Brain pericyte (primary cell): ENCODE measurements at places on chromosomes 1 and 21.

GRCh38 chr1:99771513-99771918 lies 5.1 kb upstream of the FRRS1 start:
- DNase-seq = no peak

DNA sequence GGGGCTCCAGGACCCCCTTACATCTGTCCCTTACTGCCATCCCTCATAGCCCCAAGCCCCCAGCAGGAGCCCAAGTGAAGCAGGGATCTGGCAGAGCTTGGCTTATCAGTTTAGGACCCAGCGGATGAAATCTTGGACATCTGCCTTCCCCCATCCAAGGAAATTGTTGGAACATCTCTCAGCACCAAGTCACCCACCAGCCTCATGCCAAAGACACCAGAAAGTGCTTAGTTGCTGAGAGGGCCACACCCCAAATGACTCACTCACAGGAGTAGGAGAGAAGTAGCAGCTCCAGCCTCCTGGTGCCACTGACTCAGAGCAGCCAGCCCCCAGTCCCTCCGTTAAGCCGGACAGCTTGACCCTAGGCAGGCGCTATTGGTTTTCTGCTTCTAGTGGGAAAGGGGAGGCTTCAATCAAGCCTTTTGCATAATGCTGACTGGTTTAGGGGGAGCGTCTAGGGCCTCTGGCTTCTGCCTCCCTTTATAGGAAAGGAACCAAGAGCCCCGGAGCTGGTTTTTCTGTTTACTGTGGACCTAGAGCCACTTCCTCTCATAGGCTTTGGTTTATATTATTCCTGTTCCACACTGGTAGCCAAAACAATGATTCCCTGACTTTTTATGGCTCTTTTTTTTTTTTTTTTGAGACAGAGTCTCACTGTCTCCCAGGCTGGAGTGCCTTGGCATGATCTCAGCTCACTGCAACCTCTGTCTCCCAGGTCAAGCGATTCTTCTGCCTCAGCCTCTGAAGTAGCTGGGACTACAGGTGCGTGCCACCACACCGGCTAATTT lies 114.2 kb upstream of the IPO9 start:
- peak; percentile 90 for DNase-seq

DNA sequence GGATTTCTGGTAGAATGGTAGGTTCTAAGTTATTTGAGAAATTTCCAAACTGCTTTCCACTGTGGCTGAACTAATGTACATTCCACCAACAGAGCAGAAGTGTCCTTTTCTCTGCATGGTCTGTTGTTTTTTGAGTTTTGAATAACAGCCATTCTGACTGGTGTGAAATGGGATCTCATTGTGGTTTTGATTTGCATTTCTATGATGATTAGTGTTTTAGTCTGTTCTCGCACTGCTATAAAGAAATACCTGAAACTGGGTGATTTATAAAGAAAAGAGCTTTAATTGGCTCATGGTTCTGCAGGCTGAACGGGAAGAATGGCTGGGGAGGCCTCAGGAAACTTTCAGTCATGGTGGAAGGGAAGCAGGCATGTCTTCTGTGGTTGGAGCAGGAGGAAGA lies 80.3 kb downstream of the SDCCAG8 start:
- no peak for DNase-seq

DNA sequence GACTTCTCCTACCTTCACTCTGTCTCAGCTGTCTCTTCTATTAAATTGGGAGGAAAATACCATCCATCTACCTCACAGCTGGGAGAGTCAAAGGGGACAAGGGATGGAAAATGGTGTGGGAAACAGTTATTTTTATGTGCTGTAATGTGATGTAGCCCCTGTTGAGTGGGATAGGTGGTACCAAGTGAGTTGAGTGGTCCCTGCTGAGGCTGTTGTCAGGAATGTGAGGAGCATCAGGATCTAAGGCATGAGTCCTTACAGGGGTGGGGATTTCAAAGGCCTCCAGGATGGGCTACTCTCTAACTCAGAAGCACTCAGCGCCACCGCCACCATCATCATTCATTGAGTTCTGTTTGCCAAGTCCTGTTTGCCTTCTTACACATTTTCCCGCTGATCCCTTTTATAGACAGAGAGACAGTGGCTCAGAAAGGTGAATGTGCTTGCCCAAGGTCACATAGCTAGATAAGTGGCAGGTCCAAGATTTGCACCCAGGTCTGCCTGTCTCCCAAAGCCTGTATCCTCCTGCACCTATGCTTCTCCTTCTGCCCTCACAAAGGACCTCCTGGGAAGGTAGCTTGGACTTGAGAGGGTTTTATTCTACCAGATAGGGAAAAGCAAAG lies 4.6 kb upstream of the ID3 start:
- no peak for DNase-seq

- DNase-seq = peak; percentile 13
These were observed 627.4 kb downstream of the LMO4 start for GRCh38 chr1:87956072-87956471.

DNA sequence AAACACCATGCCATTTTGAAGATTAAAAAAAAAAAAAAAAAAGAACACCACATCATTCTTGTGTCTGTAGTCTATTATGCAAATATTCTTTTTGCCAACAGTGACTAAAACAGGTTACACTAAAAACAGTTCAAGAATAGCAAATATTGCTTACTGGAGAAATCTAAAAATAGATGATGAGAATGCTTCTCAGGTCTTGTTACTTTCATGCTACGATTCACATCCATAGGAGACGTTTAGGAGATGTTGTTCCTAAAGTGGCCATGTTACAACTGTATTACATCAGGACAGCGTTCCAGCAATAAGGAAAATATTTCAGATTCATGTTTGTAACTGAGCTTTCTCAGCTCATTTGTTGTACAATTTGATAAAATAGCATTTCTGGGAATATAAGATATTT lies 32.3 kb downstream of the RAB3GAP2 start:
- no peak for DNase-seq

DNA sequence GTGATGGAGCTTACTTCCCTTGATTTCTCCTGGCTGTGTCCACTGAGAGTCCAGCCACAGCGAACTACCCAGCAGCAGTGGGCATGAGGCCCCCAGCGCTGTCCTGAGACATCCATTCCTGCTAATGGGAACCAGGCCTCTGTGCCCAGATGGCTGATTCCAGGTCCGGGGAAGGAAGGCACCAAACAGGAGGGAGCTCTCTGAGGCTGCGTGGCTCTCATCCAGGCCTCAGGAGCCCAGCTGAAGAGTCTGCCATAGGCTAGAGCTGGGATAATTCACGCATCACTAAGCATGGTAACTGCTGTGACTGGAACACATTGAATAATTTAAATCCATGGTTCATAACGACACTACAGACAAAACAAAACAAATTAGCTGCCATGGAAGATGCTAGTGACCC lies 24.7 kb upstream of the LRRC47 start:
- no peak for DNase-seq

GRCh38 chr1:170410401-170411166 lies 121.4 kb upstream of the GORAB start:
- DNase-seq = peak; percentile 10

- no peak for DNase-seq
These were observed 364.5 kb upstream of the CAMK1G start for GRCh38 chr1:209218981-209219380.

DNA sequence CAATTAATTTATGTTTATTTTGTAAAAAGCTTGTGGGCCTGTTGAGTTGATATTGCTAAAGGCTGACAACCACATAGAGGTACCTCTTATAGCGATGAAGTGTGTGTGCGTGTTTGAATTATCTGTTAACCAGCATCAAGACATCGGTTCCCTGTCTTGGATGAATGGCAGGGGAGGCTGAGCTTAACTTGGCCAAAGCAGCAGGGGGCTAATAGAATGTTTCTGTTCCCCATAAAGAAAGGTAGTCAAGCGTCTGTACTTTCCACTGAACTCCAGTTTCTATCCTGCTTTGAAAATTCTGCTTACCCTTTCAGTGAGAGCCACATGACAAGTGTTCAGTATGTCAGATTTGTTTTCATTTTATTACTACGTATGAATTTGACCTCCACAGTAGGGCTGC lies 63.0 kb downstream of the ROR1 start:
- no peak for DNase-seq

DNA sequence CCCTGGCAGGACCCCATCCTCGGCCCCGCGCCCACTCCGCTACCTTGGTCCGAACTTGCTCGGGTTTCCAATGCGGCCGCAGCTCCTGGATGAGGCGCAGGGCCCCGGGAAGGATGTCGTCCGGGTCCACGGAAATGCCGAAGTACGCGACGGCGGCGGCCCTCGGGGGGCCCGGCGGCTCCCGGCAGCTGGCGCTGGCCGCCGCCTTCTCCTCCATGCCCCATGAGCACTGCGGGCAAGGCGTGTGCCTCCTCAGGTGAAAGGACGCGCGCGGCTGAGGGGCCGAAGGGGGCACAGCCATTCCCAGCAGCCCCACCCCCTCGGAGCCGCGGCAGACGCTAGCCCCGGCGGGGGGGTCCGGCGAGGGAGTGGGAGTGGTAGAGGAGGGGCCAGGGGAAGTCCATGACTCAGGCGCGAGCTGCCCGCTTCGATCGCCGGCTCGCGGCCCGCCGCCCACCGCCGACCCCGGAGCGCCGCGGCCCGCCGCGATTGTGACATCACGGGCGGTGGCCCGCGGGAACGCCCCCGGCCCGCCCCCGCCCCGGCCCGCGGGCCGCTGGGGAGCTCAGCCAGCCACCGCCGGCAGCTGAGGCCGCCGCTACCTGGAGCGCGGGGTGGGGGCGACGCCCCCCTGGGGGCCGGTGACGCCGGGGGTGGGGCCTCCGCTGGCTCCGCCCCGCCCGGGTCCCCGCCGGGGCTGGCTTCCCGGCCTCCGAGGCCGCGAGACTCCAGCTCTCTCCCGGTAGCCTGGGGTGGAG lies at the start of gene ETNK2:
Gene ETNK2 (minus strand): TSS at position 493 of the 758 bp plus-strand sequence. CDS start 192 bp downstream, at position 301.
- no peak for DNase-seq

DNA sequence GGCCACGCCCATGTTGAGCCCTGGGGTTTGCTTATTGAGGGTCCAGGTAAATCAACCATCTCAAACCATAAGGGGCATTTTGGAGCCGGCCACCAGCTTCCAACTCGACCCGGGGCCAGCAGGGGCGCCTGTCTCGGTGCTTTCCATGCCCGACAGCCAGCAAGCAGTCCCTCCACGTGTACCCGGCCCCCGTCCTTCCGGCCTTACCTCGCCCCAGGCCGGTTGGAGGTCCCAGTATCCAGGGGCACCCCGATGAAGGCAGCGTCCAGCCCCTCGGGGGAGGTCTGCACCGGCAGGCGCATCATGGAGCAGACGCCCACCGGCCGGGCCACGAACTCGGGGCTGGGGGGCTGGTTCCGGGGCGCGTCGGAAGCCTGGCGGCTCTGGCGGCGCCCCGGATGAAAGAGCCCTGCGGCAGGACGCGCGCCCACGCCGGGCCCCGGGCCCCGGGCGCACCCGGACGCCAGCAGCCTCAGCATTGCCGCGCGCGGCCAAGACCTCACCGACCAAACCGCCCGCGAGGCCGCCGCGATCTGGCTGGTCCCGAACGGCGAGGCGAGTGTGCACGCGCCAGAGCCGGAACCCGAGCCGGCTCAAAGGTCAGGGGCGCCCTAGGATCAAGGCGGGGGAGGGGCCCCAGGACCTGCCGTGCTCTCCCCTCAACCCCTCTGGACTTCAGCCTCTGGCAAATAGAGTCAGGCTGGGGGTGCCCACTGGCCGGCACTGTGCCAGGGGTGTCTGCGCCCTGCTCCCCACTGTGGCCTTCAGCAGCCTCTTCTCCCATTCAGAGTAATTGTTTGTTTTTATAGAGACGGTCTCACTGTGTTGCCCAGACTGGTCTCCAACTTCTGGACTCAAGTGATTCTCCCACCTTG lies at the start of gene AGMAT:
Gene AGMAT (minus strand): TSS at position 563 of the 875 bp plus-strand sequence. CDS start 84 bp downstream, at position 479.
- DNase-seq = no peak

DNA sequence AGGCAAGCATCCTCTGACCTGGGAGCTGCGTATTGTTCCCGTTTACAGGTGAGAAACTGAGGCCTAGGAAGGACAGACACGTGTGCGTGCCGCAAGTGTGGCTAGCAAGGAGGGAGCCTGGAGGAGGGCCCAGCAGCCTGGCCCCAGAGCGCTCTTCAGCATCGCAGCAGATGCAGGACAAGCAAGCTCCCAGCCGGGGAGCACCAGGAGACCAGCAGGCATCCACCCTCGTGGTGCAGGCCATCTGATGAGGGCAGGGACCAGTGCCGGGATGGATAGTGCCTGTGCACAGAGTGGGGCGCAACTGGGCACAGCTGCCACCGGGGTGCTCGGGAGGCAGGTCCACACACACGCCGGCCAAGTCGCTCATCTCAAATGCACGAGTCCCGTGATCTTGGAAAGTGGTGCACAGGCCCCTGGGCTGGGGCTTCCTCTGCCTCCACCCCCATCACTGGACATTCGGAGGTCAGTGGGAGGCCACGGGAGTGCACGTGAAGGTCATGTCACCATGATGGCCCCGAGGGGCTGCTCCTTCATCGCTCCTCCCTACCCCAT lies 55.1 kb downstream of the COL18A1 start:
- no peak for DNase-seq

GRCh38 chr1:8189931-8190483 lies 127.9 kb upstream of the SLC45A1 start:
- DNase-seq = no peak

DNA sequence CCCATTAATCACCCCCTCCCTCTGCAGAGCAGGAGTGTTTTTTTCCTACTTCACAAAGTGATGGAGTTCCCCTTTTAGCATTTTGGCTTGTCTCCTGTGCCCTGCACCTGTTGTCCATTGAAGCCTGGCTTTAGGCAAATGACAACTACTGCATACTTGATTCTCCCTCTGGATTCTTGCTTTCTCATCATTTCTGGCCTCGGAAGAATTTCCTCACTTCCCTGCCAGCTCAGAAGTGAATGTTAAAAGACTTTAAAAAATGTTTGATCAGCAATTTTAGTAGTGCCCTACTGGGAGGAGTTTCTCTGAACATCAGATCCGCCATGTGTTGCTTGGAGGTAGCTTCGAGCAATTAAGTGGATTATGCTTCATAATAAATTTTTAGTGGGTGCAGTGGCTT lies 28.1 kb downstream of the RCOR3 start:
- DNase-seq = no peak

- no peak for DNase-seq
These were observed 898 bp downstream of the C1orf174 start for GRCh38 chr1:3898994-3899753.

GRCh38 chr1:174535207-174535606 lies 87.4 kb downstream of the GPR52 start:
- DNase-seq = no peak

GRCh38 chr1:147598621-147599361 lies 57.5 kb downstream of the BCL9 start:
- no peak for DNase-seq

DNA sequence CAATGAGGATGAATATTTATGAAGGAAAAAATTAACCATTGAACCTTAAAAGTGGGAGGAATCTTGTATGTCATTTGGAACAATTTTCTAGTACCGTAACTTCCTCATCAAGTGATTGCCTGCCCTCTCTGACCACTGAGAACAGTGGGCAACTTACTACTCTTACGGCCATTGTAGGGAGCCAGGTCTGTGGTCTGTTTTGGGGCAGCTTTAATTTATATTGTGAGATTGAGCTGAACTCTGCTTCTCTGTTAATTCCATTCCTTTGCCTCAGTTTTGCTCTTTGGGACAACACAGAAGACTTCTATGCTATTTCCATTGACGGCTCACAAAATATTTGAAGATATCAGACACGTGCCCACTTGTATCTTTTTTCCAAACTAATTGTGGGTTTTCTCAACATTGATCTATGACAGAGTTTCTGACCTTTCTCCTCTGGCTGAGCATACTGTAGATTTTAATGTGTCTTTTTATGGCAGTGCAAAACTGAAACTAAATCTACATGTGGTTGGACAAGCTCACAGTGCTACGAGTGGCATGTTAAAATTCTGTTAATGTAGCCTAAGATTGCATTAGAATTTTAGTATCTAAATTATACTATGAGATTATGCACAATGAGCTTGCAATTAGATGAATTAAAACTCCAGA lies 27.8 kb upstream of the ZNF281 start:
- no peak for DNase-seq
